ENCODE measurements at places on chromosomes 4 and X.
A peak's percentile ranks its signal among the peaks of the same experiment; 100 is the strongest.

DNA sequence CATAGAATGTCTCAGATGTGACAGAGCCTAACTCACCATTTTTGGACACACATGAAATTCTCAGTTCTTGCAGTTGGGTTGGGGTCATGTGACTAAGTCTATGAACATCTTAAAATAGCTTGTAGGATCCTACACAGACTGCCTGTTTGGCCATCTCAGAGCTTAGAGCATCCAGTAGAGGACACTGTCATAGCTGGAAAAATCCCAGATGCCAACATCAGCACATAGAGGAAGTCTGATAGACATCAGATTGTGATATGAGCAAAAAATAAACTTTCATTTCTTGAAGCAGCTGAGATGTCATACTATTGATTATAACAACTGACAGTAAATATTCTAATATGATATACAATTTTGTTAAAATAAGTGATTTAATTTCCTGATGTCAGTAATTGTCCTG lies 207.1 kb downstream of the TRAM1L1 start:
- DNase-seq = no peak

- DNase-seq = no peak
Observed at GRCh38 chr4:121280425-121280824, 100.4 kb downstream of the QRFPR start.

- peak; percentile 15 for DNase-seq
Observed at GRCh38 chr4:55397520-55398321, 2.0 kb downstream of the TMEM165 start.

DNA sequence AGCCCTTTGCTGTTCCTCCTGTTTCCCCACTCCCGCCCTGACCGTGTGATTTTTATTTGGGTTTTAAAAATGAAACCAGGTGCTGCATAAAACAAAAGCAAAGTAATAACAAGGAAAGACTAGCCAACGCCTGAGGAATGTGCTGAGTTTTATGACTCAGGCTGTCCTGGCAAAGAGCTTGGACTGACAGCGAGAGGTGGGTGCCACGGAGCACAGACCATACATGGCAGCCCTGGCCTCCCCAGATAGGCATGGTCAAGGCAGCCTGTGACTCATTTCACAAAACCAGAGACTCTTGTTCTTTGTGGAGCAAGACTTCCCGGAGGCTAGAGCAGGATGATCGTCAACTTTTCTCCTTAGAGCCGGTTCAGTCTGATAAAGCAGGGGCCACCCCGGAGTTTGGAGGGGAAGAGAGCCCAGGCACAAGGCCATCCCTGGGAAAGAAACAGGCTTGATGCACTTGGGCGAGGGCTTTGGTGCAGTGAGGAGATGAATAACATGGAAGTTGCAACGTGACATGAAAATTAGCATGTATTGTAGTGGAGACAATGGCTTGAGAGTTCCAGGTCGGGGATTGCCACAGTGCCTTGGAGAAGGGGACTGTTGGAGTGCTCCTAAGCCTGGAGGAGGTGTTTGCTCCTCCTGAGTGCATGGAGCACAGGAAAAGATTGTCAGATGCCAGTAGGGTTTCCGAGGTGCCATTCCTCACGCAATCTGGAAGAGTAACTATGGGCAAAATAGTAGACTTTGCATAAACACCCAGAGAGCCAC lies 54.8 kb downstream of the C4orf51 start:
- DNase-seq = no peak

- DNase-seq = peak; percentile 54
Observed at GRCh38 chr4:107736924-107737448, 17.0 kb upstream of the PAPSS1 start.

DNA sequence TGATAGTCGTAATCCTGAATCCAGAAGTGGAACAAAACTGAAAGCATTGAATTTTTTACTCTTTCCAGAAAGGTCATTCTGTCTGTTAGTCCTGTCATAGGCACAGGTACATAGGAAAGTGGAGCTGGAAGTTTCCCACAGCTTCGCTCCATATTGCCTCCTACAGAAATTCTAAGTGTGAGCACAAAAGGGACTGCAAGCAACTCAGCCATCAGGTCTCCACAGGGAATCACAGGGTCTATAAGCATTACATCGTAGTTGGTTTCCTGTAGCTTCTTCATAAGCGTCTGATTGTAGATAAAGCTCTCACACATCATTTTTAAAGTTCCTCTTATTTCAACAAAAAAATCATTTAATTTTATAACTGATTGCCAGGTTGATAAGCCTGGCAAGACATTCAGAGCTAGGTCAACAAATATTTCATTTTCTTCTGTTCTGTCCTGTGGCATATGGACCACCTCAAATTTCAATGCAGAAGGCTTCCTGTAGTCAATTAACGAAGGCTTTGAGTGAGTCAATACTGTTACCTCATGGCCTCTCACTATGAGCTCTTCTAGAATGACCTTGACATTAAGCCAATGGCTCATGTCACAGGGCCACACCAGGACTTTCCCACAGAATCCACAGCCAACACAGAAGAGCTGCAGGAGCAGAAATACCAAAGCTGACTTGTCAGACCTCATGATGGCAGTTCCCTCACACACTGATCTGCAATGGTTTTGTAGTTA lies at the start of gene UGT2A3:
UGT2A3 (minus strand) TSS at position 727 of the 728 bp plus-strand sequence; CDS start at position 683, 44 bp downstream.
- no peak for DNase-seq

DNA sequence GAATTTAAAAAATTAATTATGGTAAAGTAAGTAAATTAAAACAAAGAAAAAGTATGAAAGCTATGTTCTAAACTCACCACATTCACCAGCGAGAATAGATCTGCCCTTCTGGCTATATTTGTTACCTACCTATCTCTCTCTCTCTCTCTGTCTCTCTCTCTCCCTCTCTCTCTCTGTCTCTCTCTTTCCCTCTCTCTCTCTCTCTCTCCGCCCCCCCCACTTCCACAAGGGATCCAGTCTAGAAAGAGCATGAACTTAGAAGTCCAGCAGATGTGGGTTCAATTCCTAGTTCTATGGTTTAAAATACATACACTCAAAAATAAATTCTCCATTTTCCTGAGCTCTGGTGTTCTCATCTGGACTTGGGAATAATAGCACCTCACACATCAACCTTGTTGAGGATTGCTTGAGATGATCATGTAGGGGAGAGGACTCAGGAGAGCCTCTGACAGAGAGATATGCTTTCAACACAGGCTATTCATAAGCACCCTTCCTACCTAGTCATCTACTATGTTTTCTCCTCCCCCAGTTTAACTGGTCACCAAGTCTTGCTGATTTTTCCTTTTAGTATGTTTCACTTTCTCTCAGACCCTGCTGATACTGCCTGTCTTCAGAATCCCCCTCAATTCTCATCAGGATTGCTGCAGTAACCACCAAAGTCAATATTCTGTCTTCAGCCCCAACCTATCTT lies 64.7 kb downstream of the SLC7A11 start:
- DNase-seq = no peak

GRCh38 chrX:53318766-53319353 lies 37.5 kb upstream of the IQSEC2 start:
- DNase-seq = no peak

DNA sequence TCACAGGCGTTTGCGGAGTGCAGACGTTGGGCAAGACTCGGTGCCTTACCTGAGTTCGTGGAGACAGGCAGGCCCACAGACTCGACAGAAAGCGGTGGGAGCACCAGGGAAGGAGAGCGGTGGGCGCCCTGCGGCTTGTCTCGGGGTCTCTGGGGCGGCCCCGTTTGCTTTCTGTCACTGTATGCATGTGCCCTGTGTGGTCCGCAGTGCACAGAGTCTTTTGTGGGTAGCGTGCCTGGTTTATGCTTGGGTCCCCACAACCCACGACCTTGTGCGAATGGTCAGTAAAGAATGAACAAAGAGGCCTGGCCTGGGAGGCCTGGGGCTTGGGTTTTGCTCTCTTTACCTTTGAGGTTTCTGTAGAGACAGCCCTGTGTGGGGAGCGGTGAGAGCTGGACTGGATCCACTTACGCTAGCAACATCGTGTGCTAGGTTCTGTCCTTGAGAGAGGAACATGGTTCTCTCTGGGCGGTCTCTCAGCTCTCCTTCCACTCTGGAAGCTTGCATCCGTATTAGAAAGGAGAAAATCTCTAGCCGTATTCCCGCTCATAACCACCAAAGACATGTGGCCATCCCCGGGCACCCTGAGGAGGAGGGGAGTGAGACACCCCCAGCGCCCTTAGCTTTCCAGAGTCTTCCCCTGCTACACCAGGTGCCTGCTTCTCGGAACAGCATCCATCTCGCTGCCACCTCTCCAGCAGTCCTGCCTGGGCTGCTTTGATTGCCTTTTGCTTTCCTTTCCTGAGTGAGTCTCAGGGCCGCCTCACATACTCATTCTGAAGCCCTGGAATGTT lies 1.2 kb downstream of the TADA2B start:
- DNase-seq = no peak

DNA sequence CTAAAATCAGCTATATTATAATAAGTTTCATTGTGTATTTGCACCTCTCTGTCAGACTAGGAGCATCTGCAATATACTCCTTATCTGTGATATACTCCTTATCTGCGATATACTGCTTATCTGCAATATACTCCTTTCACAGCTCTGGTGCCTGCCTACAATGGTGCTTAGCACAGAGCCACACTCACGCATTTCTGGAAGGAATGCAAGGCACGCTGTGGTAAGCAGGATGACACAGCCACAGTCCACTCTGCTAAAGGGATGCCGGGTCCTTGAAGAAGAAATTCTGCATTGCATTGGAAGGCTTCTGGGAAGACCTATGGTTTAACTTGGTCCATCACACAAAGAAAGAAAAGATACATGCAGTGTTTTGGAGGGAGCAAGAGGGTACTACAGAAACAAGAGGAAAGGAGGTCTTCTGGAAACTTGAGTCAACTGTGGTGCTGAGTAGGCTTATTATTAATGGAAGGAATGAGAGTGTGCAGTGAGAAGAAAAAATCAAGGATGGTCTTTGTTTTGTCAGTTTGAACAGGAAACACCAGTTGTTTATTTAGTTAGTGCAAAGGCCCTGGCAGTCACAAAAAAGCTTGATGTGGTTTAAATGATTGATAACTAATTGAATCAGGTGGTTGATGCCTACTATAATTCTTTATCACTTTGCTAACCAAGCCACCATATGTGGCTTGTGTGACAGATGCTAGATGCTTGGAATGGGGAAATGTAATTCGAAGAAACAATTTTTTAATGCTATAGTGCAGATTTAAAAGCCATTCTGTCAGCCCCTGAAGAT lies 342.3 kb downstream of the GRXCR1 start:
- DNase-seq = no peak

GRCh38 chr4:35182451-35182850 lies 1061.9 kb downstream of the ARAP2 start:
- DNase-seq = no peak

GRCh38 chr4:175953960-175954521 lies 111.6 kb upstream of the WDR17 start:
- no peak for DNase-seq

GRCh38 chr4:169115897-169116254 lies 105.8 kb upstream of the CBR4 start:
- no peak for DNase-seq

DNA sequence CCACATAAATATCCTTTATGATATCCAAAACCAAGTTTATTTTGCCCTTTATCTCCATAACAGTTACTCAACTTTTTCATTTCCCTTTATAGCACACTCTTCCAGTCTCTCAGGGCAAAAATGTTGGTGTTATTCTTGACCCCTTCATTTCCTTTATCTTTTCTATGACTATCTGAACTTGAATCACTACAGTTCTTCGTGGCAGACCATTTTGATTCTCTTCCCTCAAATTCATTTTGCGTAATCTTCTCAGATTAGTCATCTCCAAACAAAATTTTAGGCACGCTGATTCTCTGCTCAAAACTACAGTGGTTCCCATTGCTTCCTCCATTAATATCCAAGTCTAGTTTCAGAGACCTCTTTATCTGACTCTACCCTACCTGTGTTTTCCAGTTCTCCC lies 26.1 kb downstream of the RUFY3 start:
- DNase-seq = no peak

DNA sequence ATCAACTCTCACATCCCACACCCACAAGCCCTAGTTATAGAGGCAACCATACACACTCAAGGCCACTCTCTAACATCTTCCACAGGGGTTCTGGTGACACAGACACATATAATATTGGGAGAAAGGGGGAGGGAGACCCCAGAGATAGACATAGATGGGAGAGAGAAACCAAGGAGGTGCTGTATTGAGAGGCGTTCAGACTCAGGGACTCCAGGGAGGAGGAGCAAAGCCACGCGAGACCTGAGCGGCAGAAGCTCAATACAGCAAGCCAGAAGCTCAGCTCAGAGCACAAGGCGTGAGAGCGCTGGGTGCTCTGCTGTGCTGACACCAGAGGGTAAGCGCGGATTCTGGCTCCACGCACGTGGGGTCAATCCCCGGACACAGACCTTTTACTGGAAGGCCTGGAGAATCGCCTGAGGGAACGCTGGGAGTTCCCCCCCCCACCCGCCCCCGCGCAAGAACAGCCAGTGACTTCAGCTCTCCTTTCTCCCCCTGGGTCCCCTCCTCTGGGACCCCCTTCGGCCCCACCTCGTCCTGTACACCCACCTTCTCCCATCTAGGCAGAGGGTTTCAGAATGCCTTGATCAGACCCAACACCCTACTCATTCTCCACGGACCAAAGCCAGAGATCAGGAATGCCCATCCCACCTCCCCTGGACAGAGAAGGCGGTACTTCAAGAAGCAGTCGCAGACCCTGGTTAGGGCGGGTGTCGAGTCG lies 8.7 kb downstream of the MSX1 start:
- DNase-seq = no peak

- DNase-seq = no peak
Observed at GRCh38 chr4:11598591-11598990, 169.9 kb upstream of the HS3ST1 start.

- no peak for DNase-seq
Observed at GRCh38 chr4:37760840-37761239, 65.6 kb upstream of the PGM2 start.

DNA sequence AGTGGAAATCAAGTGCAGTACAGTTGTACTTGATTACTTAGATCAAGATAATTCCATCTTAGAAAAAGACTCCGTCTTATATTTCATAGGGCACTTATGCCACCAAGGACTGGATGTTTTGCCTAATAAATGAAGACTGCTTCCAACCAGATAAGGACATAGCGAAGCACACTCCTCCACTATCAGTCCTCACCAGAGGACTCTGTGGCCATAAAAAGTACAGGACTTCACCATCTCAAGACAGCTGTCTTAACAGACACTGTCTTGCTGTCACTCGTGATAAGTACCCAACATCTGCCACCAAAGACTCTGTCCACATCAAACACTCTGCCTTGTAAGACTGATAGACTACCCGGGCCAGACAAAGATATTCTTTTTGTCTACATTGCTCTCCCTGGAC lies 352.0 kb downstream of the TRAM1L1 start:
- DNase-seq = no peak

DNA sequence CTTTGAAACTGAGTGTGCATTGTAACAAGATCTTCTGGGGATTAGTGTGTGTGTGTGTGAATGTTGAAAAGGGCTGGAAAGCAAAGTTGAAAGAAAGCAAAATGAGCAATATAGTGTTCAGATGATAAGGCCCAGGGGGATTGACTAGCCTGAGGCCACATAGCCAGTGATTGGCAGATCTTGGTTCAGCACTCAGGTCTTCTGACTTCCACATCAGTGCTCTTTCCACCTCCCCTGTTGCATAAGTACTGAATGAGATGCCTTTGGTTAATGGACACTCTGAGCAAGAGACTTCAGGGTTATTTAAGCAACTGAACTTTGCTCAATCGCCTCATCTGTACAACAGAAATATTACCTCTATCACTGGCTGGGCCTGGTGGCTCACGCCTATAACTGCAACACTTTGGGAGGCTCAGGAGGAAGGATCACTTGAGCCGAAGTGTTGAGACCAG lies 120.4 kb downstream of the TMEM164 start:
- no peak for DNase-seq
